ENCODE measurements at places on chromosomes 3 and 15.

- no peak for DNase-seq
Measured at GRCh38 chr3:161295325-161295724, 74.2 kb downstream of the NMD3 start.

DNA sequence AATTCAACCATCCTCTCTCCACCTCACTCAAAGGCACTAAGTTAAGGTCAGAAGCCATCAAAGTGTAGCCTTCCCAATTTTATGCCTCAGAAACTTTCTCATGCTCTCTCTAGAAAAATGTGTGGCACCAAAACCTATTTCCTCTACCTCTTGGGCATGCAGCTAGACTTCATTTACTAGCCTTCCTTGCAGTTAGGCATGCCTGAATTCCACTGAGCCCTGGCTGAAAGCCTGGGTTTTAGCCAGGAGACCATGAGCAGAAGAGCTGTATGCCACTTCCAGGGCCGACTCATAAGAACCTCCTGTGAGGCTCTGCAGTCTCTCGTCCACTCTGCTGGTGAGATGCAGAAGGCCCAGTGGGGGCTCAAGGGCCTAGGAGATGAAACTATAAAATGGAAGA, 145.0 kb downstream of the MYLK start:
- DNase-seq: no peak

DNA sequence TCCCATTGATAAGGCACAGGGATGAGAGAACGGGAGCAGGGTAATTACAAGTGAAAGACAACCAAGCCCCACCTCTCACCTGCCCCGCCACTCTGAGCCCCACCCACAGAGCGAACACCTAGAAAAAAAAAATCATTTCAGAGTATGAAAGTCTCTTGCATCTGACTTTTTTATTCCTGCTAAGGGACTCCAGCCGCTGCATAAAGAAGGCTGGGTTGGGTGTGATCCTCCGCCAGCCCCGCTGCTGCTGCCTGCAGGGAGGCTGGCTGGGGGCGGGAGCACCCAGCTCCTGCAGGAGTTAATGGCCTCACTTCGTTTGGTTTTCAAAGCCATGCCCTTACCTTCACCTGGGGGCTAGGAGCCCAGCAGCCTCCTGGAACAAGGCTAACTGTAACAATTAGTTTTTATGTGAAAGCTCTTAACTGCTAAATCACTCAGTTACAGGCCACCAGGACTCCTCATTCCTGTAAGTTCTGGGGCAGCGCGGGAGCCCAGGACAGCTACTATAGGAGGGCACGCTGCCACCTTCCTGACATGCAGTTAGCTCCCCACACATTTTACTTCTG, 78.0 kb upstream of the SNRPA1 start:
- no peak for DNase-seq

GRCh38 chr15:81502439-81502838, 128.4 kb upstream of the TMC3 start:
- no peak for DNase-seq

GRCh38 chr3:14866627-14867026, 47.9 kb downstream of the FGD5 start:
- DNase-seq: no peak

- no peak for DNase-seq
Measured at GRCh38 chr3:100395679-100396431, 5.0 kb downstream of the TOMM70 start.

- no peak for DNase-seq
Measured at GRCh38 chr3:28012830-28013229, 228.6 kb upstream of the CMC1 start.

DNA sequence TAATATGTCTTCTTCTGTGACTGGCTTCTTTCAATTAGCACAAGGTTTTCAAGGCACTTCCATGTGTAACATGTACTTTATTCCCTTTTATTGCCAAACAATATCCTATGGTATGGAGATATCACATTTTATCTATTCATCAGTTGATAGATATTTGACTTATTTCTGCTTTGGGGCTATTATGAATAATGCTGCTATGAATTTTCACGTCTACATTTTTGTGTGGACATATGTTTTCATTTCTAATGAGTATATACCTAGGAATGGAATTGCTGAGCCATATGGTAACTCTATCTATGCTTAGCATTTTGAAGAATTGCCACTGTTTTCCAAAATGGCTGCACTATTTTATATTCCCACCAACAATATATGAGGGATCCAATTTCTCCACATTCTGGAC, 3.6 kb upstream of the AGTR1 start:
- DNase-seq: no peak

- no peak for DNase-seq
Measured at GRCh38 chr3:81459733-81460132, 301.7 kb downstream of the GBE1 start.

GRCh38 chr3:55630280-55630920, 143.3 kb upstream of the WNT5A start:
- DNase-seq: no peak

DNA sequence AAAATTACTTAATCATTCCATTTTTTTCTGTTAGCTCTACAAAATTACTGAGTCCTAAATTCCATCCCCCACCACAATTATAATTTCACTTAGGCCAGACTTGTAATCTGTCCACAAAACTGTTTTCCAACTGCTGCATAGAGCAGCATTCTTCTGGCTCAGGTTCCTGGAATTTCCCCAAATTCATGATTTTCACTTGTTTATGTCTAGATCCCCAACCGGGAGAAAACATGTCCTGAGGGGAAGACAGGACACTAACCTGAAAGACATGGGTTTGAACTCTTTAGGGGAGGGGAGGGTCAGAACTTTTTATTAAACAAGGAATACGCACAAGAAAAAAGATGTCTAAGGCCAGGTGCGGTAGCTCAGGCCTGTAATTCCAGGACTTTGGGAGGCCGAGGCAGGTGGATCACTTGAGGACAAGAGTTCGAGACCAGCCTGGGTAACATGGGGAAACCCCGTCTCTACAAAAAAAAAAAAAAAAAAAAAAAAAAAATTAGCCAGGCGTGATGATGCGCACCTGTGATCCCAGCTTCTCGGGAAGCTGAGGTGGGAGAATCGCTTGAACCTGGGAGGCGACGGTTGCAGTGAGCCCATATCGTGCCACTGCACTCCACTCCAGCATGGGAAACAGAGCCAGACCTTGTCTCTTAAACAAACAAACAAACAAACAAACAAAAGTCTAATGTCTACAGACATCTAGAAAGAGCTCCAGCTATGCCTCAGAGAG, 1.5 kb downstream of the ETFA start:
- no peak for DNase-seq

- no peak for DNase-seq
Measured at GRCh38 chr3:193377591-193377990, 962 bp downstream of the ATP13A5 start.

DNA sequence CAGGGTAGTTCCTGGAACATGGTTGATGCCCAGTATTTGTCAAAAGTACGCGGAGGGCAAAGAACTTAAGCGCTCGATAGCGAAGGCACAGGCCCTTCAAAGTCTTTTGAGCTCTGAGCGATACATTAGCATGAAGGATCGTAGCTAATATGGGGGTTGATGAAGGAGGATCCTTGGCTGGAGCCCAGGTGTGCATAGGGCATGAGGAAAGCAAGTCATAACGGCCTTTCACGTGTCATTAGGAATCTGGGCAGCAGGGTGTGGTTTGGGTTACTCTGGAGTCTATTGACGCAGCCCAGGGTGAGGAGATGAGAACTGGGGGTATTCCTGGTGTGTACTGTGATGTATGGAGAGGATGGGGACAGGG, 31.7 kb downstream of the SPINK8 start:
- no peak for DNase-seq

GRCh38 chr3:19348941-19349564, 200.7 kb downstream of the KCNH8 start:
- no peak for DNase-seq

- DNase-seq: no peak
Measured at GRCh38 chr3:188899881-188900280, 271.9 kb upstream of the TPRG1 start.

GRCh38 chr3:75886971-75887526, 101.7 kb upstream of the ZNF717 start:
- no peak for DNase-seq

GRCh38 chr3:48894516-48894915, 4.2 kb downstream of the SLC25A20 start:
- no peak for DNase-seq

DNA sequence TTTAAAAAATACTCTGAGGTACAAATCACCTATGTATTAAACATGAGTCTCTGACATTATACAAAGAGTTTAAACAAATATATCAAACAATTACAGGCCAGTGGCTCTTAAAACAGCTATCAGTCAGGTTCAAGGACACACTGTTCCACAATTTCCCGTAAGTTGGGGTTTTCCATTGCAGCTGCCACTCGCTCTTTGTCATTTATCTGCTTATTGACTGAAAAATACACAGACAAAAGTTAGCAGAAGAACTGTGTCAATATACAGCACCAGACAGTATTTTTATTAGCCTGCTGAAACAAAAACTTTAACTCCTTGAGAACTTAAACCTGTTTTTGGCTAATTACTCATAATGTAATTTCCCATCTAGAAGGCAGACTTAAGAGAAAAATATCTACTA, 20.8 kb downstream of the CIAO2A start:
- DNase-seq: no peak

DNA sequence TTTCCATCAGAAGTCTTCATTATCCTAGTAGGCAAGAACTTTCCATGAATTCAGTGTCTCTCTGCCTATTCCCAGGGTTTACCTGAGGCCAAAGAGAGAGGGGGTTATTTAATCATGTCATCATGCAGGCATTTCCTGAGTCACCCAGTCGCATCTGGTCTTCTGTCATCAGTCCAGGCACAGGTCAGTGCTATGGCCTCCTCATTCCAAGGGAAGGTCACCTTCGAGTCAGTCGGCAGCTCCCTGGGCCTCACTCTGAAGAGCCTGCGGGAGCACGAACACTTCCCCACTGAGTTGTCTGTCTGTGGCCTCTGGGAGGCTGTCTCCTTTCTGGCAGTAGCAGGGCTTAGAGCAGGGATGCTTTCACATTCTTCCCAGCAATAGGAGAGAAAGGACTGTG, 26.2 kb upstream of the LRTM1 start:
- DNase-seq: no peak

DNA sequence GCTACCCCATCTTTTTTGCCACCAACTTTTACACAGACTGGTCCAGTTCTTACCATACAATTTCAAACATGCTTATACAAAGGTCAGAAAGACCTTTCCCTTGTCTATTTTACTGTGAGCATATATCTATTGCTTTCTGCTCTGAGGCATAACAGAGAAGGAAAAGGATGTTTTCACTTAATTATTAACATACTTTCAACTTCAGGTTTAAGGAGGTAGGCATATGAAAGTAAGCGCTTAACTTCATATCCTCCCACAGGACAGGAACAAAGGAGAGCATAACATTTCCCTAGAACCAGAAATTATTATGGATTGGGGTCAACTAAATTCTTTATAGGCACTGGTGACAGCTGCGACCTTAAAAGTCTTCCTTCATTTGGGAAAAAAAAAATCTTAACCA, 1.1 kb downstream of the MYEF2 start:
- DNase-seq: no peak

GRCh38 chr3:9108876-9109567, 140.4 kb downstream of the SRGAP3 start:
- DNase-seq: no peak

DNA sequence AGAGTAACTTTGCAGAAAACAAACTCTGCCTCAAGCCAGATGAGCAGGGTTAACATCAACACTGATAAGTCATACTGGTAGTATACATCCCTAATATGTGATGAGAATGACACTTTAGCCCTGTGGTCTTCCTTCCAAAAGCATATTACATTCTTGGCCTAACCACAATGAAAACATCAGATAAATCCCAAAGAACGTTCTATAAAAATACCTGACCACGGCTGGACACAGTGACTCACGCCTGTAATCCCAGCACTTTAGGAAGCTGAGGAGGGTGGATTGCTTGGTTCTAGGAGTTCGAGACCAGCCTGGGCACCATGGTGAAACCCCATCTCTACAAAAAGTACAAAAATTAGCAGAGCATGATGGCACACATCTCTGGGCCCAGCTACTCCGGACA, 4.7 kb downstream of the TMCC1 start:
- no peak for DNase-seq

DNA sequence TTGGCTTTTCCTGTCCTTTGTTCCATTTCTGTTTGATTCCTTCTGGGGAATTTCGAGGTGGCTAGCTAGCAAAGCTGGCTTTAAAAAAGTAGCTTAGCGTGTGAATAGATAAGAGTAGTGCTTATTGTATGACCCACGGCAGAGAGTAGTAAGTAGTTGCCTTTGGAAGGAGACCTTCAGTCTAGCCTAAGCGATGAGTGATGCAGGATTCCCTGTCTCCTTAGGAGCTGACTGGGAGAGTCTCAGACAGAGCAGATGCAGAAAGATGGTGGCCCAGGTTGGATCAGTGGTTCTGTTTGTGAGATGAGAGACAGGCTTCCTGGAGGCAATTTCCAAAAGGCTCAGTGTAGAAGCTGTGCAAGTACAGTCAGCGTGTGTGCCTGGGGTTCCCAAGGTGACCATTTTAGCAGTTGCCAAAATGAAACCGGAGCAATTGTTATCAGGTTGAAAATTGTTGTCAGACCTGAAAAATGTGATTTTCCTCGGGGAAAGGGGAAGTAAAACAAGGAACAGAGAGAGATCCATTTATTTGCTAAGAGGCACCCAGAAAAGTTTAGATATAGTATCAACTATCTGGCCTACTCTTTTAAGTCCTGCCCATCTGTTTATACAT, 681 bp upstream of the IL5RA start:
- DNase-seq: no peak
